ENCODE measurements at places on chromosomes 1 and 21.

DNA sequence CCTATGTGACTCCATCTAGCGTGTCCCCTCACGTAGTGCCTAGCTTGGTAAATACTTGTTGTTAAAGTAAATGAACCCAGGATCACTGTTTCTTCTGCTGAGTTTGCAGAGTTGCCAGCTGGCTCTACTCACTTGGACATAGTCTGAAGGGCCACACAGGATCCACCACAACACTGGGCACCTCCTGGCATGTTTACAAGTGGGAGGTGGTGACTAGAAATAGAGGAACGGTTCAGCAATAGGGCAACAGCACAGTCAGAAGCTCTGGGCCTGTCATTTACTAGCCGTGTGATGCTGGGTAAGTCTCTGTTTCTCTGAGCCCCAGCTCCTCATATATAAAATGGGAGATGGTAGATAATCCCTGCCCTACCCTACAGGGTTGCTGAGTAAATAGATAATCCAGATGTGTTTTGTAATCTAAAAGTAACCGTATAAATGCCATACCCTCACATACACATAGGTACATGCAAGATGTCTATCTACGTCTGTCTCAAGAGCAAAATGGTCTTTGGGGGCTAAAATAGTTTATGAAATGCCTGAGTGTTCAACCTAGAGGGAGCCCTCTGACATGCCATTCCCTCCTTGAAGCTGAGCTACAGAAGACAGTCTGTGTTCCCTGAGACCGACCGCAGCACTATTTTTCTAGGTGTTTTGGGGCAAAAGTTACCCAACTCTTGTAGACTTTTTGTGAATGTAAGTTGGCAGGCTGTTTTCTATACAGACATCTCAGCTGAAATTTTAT, 20.5 kb downstream of the RNF220 start:
- DNase-seq: no peak

- no peak for DNase-seq
These were observed 655.2 kb downstream of the LMO4 start for GRCh38 chr1:87983841-87984240.

DNA sequence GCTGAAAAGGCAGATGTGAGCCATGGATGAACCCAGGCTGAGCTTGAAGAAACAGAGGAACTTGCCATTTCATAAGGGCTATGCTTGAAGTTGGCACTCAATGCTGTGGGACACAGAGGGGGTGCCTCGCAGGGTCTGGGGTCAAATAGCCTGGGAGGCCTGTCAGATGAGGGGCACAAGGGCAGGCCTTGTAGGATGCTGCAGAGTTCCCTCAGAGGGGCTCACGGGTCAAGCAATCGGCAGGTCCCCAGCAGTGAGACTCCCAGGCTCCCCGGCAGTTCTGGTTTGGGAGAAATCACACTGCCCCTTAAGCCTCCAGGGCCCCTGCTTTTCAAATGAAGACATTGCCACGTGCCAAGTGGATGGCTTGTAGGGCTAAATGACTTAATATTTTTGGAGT, 116.7 kb upstream of the GRIK3 start:
- DNase-seq: no peak

GRCh38 chr21:26801498-26801897, 43.7 kb downstream of the ADAMTS1 start:
- peak; percentile 90 for DNase-seq

GRCh38 chr1:31614414-31615005, 3.0 kb upstream of the HCRTR1 start:
- no peak for DNase-seq

DNA sequence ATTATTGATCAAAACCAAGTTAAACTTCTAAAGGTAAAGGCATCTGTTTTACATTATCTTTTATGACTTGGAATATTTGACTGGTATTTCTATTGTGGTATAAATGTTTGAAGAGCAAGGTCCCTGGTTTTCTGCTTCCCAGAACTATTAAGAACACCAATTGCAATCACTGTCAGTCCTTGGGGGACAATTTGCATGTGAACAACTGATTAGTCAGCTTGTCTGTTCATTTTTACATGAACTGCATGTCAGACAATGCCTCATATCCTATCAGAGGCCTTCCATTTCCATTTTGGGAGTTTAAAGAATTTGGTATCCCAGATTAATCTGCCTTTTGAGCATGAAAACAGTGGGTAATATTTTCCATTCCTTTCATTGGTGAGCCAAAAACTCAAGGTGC, 654.9 kb upstream of the USP24 start:
- no peak for DNase-seq

DNA sequence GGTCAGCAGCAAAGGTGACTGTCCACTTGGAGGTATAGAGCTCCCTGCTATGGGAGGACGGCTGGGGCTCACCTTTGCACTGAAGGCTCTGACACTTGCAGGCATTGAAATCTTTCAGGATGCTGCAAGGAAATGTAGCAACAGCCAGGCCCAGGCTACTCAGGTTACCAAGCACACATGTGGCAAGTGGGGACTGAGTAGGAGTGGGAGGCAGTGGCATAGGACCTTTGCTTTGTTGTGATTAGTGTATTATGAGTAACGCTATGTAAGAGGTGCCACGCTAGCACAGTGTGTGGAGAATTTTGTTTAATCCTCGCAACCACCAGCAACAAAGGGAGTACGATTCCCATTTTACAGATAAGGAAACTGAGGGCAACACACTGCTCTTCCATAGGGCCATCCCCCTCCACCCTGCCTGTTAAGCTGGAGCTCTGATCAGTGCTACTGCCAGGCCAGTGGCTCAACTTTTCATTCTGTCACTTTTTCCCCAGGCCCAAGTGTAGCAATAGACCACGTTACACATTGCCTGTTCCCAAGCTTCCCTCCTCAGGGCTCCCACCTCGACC, 21.2 kb downstream of the TMEM63A start:
- no peak for DNase-seq

- DNase-seq: peak; percentile 33
These were observed 5.6 kb upstream of the KPRP start for GRCh38 chr1:152752225-152752624.

DNA sequence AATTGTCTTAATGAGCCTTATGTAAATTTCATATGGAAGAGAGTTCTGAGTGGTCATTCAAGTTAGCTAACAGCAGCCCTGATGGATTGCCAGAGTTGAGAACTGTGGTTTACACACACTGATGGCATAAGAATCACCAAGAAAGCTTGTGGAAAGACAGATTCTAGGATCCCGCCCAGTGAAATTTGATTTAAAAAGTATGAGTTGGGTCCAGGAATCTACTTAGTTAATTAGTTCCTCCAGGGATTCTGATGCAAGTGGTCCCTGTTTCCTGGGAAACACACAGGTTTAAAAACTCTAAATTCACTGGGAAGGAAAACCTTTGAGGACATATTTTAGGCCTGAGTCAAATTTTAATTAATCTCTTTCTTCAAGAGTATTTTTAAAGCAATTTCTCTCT, 144.3 kb downstream of the NTPCR start:
- no peak for DNase-seq

DNA sequence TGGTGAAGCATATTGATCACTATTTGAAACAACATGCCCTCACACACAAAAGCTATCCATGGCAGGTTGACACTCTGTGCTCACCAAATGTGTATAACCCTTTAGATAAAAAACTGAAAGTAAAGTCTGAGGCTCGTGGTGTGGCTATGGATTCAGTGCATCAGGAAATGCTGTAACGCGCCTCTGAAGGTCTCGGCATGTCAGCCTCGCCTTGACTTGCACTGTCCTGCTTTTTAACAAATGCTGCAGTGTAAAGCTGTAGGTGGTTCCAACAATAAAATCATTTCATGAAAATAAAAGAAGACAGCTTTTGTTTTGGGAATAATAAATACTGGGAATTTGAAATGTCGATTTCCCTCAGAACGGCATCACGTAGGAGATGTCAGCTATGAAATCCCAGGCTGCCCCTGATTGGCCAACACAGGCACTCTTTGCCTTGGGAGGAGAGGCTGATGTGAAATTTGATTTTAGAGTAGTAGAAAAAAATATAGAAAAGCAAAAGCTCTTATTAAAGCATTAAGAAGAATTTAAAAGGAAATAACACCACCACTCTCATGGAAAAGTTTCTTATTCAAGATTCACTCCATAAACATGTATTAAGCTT, 168.2 kb downstream of the DSCAM start:
- DNase-seq: no peak

GRCh38 chr1:28031173-28031572, 57.2 kb downstream of the EYA3 start:
- no peak for DNase-seq

- no peak for DNase-seq
These were observed 27.1 kb downstream of the AK2 start for GRCh38 chr1:33009561-33009960.

DNA sequence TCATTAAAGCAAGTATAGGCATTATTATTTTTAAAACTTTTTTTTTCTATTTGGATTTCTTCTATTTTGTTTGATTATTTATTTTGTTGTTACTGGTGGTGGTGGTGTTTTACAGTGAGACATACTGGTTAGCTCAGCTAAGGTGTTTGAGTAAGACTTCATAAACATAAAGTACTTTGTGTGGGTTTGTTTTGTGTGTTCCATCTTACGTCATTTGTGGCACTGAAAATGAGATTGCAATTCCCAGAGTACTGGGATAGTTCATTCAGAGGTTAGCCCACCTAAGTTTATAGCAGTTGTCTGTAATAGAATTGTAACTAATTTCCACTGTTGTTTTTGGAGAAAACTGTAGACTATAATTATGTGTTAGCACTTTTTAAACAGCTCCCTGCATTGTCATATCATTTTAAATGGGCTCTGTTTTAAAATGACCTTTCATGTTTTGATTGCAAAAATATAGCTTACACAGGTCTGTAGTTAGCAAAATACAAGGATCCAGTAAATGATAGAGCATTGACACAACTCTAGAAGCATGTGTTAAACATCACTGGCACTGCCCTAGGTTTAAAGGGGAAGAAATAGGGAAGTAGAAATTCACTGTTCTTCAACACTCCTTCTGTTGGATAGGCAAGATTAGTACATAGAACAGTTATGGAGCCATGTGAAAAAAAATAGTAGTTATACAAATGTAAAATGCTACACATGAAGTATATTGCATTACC, 171.7 kb downstream of the NFIA start:
- DNase-seq: no peak

GRCh38 chr1:111099289-111099688, 40.6 kb downstream of the DRAM2 start:
- DNase-seq: no peak

DNA sequence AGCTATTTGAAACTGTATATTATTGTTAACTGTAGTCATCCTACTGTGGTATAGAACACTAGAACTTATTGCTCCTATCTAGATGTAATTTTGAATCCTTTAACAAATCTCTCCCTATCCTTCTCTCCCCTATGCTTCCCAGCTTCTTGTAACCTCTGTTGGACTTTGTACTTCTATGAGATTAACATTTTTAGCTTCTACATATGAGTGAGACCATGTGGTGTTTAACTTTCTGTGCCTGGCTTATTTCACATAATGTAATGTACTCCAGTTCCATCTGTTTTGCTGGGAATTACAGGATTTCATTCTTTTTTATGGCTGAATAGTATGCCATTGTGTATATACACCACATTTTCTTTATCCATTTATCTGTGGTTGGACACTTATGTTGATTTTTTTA, 64.5 kb upstream of the KIAA1614 start:
- no peak for DNase-seq

DNA sequence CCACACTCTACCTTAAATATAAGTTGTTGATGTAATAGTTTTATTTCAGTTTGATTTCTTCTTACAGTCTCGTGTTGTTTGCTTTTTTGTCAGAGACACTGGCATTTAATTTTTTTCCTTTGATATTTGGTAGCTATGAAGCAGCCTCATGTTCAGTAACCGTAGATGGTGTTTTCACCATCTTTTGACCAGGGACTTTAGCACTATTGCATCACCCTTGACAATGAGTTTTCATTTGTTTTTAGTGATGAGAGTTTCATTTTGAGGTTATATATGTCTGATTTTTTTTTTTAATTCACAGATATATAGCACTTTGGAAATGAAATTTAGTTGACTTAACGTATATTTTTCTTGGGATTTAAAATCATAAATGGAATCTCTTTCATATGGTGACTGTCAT, 36.2 kb downstream of the CEP350 start:
- no peak for DNase-seq

GRCh38 chr1:109255678-109256077, 6.3 kb downstream of the CELSR2 start:
- DNase-seq: no peak

DNA sequence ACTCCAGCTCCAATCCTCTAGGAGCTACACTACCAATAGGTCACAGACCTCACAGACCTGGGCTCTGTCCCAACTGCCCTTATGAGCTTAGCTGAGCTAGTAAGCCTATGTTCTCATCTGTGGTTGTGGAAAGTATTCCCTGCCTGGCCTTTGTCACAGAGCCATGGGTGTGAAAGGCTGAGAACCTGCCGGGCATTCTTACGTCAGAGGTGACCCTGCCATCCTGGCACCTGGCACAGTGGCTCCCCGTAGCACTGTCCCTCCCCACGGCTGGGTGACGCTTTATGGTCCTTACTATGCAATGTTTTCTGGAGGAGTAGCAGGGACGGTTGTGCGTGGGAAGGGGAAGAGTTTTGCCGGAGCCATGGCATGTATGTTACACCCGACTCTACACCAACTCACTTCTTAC, 3.5 kb downstream of the TNFRSF1B start:
- no peak for DNase-seq

- peak; percentile 73 for DNase-seq
These were observed 165.8 kb upstream of the C1orf105 start for GRCh38 chr1:172254521-172255222.

GRCh38 chr1:43238991-43239469, 30.8 kb upstream of the TMEM125 start:
- DNase-seq: no peak

- DNase-seq: no peak
These were observed 284.9 kb upstream of the ADAMTS5 start for GRCh38 chr21:27251752-27252151.

DNA sequence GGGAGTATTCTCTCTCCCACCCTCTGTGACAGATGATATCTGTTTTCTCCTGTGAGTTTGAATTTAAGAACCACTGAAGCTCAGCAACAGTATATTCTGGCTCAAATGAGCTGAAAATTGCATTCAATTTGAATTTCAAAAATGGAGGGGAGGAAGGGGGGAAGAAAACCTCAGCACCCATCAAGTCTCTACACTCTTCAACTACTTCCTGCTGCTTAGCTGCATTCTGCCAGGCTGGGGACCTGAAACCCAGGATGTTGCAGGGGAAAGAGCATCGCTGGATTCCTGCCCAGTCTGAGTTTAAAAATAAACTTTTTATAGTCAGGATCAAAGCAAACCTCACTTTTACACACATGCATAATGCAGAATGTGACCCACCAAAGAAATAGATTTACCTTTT, 214.3 kb upstream of the ESRRG start:
- no peak for DNase-seq

Measured in AG04449 (cell line).